Caudate nucleus (tissue), 63 donors: ENCODE measurements at places on chromosomes 16 and 17.

GRCh38 chr16:79648826-79649225, 48.3 kb upstream of the MAF start:
- DNase-seq, result no peak

DNA sequence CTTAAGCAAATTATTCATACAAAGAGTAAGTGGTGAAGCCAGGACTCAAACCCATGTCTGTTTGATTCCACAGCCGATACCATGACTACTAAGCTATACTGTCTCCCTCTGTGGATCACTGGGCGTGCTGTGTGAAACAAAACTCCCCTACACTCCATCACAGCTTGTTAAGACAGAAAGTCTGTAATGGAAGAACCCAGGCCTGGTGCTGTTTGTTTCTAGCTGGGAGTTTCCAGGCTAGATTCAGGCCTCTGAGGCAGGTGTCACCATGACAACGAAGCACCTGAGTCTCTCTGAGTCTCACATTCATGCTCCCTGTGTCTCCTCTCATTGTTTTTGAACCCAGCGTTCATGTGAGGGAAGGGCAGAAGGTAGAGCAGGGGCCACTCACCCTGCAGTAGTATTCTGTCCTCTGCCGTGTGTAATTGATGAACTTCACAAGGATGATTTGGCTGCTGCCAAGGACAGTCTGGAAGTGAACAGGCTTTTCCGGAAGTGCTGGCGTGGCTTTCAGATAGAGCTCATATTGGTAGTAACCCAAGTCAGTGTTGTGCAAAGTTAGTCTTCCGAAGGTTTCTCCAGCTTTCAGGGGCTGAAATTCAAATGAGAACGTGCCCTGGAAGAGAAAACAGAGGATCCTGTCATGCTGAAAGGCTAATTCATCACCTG, 8.6 kb upstream of the VAC14 start:
- DNase-seq, result no peak

GRCh38 chr17:82495844-82496528, 23.5 kb upstream of the FOXK2 start:
- no peak for DNase-seq

DNA sequence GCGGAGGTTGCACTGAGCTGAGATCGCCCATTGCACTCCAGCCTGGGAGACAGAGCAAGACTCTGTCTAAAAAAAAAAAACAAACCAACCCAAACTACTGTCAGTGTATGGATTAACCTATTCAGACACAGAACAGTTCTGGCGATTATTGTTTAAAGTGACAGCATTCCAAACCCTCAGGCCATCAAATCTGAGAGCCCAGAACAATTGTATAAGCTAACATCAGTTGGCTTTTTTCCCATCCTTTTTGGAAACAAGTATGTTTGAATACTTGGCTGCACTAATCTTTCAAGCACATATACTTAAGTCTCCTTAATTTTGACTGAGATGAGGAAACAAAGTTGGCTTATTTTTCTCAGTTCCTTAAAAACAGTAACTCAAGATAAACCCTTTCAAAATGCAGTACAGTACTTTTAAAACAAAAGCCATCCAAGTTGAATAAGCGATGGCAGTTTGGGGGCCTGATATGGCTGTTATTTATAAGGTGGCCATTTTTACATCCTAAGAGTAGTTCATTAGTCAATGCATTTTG, 1.4 kb downstream of the ZSWIM7 start:
- DNase-seq, result no peak

DNA sequence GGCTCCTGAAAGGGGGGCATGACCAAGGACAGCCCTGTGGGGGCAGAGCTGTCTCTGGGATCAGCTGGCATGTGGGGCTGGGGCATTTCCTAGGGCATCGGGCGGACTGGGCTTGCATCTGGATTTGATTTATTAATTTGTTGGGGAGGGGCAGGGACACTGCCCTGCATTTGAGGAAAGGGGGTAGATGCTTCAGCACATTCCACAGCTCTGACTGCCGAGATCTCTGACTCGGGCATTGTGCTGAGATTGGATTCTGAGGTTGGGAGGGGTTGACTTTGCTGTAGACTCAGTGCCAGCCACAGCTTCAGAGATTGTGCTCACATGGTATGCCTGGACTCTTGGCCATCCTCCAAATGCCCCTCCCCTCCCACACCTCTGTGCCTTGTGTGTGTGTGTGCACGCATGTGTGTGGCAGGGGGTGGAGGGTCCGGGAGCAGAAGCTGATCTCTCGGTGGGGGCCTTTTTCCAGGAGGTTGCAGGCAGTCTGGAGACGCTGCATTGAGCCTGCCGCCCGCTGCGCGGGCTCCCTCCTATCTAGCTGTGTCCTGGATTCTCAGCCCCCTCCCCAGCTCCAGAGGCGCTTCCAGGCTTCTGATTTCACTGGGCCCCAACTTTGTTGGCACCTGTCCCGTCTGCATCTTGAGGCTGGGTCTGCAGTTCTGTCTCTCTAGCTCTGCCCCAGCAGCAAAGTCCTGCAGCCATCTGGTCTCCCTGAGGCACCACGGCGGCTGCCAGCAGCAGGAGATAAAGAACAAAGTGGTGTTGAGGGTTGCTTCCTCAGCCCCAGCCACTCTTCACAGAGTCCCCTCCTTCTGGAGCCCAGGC, 14.9 kb downstream of the IGFBP4 start:
- DNase-seq, result no peak

DNA sequence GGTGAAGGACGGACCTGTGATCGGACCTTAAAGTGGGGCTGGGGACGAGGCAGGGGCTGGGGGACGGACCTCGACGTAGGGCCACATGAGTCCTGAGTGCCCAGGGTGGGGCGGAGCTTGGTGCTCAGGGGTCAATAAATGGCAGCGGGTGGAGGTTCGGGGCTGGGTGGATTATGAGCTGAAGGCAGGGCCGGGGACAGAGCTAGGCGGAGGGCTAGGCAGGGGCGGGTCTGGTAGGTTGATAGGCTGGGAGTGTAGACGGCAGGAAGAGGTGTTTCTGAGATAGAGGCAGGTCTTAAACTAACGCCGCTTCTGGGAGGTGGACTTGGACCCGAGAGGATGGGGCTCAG, 733 bp downstream of the CHRNB1 start:
- no peak for DNase-seq

GRCh38 chr17:962670-963069, 16.9 kb downstream of the NXN start:
- no peak for DNase-seq

DNA sequence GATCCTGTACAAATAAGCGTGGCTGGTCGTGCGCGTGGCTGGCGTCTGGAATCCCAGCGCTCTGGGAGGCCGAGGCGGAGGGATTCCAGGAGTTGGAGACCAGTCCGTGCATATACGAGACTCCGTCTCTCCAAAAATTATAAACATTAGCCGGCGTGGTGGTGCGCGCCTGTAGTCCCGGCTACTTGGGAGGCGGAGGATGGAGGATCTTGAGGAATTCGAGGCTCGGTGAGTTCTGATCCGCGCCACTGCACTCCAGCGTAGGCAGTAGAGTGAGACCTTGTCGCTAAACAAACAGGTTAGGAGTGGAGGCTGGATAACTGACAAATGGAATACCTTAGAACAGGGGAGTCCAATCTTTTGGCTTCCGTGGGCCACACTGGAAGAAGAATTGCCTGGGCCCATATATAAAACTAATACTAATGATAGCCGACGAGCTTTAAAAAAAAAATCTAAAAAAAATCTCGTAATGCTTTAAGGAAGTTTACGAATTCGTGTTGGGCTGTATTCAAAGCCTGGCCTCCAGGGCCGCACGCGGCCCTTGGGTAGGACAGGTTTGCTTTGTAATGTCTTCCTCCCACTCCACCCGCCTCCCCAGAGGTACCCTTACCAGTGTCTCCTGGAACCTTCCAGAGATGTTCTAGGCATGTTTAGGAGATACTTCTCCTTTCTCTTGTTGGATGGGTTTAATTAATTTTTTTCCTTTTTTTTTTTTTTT, 909 bp upstream of the RSL1D1 start:
- no peak for DNase-seq
